ENCODE measurements at places on chromosomes 16 and 17.

GRCh38 chr17:66834426-66834918, 445 bp upstream of the CACNG5 start:
- DNase-seq = no peak

- DNase-seq = no peak
These were observed 172.6 kb upstream of the CDH13 start for GRCh38 chr16:82454152-82454551.

DNA sequence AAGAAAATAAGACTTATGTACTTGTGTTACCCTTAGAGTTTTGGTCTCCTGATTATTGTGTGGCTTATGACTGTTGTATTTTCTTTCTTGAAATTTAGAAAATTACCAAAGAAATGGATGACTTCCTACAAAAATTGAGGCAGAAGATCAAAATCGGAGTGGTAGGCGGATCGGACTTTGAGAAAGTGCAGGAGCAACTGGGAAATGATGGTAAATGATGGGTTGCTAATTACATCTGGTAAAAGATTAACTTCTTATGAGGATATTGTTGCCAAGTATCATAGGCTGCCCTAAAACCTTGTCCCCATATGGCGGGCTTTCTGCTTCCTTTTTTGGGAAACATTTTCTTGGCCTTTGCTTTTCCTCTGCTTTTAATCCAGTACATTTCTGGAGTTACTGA, 4.1 kb downstream of the PMM2 start:
- DNase-seq = no peak

GRCh38 chr17:34886831-34887230, 74.4 kb downstream of the CCT6B start:
- no peak for DNase-seq

- no peak for DNase-seq
These were observed 35.9 kb downstream of the PITPNC1 start for GRCh38 chr17:67412941-67413340.

Measured in iPS-NIHi11 (cell line).